Epithelial cell of prostate (primary cell): ENCODE measurements at places on chromosomes 6 and 20.

DNA sequence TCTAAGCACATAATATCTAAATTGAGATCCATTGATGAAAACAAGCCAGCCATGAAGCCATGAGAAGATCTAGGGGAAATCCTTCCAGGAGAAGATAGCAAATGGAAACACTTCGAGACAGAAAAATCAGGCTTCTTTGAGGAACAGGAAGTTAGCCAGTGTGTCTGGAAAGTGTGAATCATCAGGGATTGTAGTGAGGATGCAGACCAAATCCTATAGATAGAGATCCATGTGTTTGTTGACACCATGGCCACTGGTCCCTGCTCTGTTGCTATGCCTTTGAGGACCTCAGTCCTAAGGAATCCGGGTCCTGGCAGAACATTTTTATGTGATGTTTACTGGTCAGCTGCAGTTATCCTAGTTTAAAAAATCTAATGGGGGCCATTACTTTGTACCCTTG lies 6.6 kb upstream of the ELOVL2 start:
- DNase-seq: no peak

DNA sequence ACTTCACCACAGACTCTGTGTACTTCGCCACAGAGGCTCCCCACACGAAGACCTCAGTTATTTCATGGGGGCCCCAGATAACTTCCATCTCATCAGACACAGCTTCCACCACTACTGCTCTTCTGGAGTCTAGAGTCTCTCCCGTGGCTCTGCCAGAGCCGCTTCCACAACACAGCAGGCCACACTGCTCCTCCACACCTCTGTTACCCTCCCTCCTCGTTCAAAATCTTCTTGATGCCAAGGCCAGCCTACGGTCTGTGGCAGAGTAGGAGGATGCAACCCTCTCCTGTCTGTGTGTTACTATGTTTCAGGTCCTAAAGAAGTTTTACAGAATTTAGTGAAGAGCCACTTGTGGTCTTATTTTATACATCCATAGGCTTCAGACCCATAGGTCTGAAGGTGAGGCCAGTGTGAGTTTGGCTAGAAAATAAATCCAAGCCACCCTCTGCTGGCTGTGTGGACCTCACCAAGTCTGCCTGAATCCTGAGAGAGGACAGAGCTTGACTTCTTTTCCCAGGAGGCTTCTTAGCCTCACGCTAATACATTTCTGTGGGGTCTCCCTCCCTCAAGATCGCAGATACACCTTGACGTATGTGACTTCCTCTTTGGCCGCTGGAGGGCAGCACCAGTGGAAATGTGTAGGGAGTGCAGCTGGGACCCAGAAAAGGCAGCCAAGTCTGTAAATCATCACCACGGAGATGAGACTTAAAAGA lies 197.7 kb downstream of the FAXC start:
- no peak for DNase-seq

DNA sequence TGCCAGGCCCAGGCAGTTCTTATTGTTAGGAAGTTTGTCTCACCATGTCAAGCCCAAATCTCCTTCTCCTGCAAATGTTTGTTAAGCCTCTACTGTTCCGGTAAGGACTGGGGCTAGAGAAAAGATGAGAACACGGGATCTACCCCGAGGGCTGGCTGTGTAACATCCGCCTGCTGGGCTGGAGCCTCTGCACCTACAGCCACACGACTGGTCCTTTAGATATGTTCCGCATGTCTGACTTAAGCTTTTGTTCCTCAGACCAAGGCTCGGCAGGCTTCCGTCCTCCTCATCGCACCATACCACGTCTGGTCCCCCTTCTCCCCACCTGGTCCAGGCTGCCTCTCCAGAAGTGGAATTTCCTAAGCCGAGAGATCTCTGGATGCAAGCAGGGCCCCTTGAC lies 2.6 kb downstream of the GHRH start:
- DNase-seq: no peak

GRCh38 chr6:52545406-52546119 lies 31.3 kb downstream of the TRAM2 start:
- no peak for DNase-seq
